ENCODE measurements at places on chromosomes 6 and 20.

- no peak for DNase-seq
Observed at GRCh38 chr6:167799033-167799821, 27.5 kb upstream of the AFDN start.

- no peak for DNase-seq
Observed at GRCh38 chr20:1405801-1406200, 12.9 kb upstream of the FKBP1A start.

- DNase-seq: no peak
Observed at GRCh38 chr6:38739532-38739931, 24.4 kb downstream of the DNAH8 start.

DNA sequence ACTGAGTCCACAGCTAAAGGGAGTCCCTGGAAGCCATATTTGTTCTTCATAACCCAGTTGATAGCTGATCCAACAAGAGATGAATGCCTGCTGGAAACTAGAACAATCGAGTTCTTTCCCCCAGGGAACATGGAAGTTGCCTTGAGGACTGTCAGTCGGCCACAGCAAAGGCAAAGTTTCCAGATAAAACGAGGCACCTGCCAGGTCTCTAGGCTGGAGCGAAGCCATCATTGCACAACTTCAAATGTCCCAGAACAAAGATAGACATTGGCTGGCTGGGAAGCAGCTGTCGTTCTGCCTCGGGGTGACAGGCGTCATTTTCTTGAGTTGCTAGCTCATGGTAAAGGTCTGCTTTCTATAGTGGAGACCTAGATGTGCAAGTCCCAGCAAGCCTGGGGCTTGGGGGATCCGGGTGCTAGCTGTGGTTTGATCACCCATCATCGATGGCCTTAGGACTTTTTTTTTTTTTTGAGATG, 184.4 kb upstream of the ZNF217 start:
- DNase-seq: no peak

DNA sequence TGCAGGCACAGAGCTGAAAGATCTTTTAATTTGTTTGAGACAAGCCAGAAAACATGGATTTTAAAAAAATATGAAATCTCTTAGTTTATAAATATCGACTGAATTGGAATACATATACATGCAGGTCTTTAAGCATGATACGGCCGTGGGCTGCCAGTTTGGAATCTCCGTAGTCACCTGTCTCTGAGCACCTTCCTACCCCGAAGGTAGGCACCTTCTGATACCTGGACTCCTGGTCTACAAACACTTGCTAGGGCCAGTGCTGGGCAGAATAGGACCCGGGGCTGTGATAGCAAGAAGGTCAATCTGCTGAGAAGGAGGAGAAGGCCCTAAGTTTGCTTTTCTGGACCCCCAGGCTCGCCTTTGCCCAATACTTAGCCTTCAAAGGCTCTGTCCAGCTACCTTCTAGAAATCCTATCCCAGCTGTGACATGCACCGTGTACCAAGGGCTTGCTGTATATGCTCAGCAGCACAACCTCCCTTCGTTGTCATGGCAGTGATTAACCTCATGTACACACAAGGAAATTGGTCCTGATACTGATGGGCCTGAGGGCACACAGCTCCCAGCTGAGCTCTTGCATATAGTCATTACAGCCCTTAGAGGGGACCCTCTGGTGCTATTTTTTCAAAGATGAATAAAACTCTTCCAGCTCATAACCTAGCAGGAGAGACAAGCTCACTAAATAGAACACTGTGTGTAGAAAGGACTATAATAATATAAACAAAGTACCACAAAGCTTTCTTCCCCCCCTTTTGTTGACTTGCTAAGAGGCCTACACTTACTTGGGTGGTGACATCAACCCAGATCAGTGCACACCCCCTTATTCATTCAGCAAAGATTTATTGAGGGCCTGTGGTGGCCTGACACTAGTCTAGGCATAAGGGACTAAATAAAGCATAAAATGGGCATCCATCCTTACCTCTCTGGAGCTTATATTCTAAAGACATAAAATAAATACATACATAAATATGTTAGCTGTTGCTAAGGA, 17.7 kb downstream of the SNPH start:
- DNase-seq: no peak

- no peak for DNase-seq
Observed at GRCh38 chr6:25927756-25928216, 2.7 kb downstream of the SLC17A2 start.

GRCh38 chr20:44495802-44496481, 20.3 kb downstream of the TTPAL start:
- DNase-seq: no peak

DNA sequence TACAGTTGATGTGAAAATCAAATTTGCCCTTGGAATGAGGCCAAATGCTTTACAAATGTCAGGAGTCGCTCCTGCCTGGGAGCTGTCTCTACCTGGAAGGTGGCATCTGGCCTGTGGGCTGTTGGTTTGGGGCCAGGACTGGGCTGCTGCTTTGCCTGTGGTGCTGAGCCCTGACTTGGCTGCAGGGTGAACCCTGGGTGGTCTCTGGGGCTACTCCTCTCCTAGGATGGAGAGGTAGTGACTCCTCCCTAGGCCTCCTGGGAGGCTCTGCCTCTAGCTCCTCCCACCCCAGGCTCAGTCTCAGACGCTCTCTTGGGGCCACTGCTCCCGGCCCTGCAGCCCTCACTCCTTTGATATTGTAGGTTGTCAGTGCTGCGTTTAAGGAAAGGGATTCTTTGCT, 47.5 kb downstream of the EFCAB8 start:
- DNase-seq: no peak

GRCh38 chr20:63000958-63001357, 5.8 kb downstream of the BHLHE23 start:
- DNase-seq: no peak

- DNase-seq: no peak
Observed at GRCh38 chr6:94389218-94389617, 969.9 kb upstream of the EPHA7 start.

DNA sequence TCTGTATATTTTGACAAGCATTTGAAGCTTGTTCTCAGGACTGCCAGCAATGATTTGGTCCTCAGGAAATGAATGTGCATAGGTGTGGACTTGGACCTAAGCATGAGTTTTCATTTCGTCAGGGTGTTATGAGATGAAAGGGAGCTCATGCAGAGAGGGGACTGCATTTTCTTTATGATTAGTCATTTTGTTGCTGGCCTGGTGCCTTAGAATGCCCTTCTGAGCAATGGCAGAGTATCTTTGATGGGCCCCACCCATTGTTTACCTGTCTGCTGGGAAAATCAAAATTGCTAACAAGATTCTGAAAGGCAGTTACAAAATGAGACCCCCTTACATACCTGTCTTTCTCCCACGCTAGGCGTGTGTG, 51.5 kb upstream of the MTHFD1L start:
- DNase-seq: no peak

- DNase-seq: no peak
Observed at GRCh38 chr6:32842690-32843089, 1.2 kb downstream of the PSMB8 start.

GRCh38 chr6:134111062-134111677, 58.7 kb upstream of the SLC2A12 start:
- DNase-seq: peak; percentile 71

GRCh38 chr6:25302677-25303128, 23.5 kb downstream of the CARMIL1 start:
- DNase-seq: no peak

DNA sequence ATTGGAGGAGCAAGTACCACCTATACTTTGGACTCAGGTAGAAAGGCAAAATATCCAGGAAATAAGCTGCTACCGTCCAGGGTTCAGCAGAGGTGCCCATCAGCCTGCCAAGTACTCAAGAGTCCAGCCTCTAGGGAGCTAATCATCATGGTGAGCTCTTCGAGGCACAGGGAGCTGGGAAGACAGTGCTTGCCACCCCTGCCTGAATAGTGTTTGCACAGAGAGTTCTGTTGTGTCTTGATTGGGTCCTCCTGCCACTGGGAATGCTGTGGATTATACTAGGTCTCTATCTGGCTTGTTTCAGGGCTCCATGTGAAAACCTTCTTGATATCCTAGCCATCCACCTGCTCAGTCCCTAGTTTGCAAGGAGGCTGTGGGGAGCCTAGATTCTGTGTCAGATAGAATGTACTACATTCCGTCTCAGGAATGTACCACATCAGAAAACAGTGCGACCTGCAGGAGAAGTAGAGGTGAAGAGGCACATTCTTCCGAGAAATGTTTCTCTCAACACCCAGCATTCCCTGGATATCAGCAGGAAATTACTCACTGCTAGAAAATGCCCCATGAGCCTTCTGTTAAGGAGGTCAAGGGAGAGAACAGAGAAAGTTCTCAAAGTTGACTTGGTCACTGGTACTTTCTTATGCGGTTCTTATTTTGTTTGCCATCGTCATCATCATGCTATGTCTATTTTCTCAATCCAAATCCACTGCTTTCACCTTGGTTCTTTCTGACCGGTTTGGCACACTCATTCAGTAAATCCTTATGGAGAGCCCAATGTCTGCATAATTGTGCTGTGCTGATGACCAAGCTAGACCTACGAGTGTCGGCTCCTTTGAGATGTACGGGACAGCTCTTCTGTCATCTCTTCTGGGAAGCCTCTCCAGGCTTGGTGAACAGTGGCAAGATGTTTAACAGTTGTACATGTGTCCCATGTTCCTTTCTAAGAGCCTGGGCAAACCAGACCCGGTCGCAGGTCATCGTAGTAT, 30.7 kb downstream of the PTPN1 start:
- DNase-seq: no peak

DNA sequence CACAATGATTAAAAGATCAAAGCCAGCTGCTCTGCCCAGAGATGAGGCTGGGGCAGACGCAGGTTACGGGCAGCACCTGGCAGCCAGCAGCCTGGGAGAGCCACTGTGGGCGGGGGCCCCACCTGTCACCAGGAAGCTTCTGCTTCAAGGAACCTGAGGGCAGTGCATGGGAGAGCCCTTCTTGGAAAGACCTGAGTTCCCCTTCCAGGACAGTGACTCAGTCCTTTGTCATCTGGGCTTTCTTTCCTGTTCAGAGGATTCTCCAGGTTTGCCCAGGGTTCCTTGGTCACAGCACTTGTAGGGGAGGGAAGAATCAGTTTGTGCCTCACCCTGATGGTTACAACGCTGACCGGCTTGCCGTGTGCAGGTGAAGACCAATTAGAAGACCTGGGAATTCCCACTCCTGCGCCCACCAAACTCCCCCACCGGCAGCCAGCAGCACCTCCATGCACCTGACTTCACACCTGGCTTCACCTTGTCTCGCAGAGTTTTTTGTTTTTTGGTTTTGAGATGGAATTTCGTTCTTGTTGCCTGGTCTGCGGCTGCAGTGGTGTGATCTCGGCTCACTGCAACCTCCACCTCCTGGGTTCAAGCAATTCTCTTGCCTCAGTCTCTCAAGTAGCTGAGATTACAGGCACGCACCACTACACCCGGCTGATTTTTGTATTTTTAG, 2.0 kb downstream of the ZBP1 start:
- peak; percentile 34 for DNase-seq

- DNase-seq: no peak
Observed at GRCh38 chr20:40861427-40862008, 167.1 kb upstream of the TOP1 start.
